ENCODE measurements at places on chromosomes 3 and 15.

- DNase-seq: no peak
Measured at GRCh38 chr3:128353991-128354687, 112.6 kb downstream of the DNAJB8 start.

GRCh38 chr3:195214381-195214780 lies 56.6 kb downstream of the XXYLT1 start:
- no peak for DNase-seq

DNA sequence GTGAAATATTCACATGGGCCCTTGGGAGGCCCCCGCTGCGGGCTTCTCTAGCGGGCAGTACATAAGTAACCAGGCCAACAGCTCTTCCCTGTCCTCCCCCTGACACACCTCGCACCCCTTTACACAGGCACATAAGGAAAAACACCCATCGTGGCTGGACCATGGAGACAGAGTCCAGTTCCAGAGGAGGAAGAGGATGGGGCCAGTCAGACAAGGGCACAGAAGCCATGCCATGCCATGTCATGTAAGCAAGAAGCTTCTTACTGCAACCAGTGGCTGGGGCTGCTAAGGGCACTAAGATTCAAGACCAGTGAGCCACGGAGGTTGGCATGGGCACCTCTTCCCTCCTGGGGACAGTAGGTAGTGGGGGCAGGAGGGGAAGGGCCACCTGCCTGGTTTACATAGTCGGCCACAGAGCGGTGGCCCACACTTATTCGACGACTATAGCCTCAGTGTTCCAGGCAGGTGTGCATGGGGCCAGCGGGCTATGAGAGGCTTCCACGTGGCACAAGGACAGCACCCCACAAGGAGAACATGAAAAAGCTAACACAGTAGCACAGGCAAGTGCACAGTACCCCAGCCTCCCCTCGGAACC lies 5.7 kb upstream of the CYP11A1 start:
- DNase-seq: no peak

GRCh38 chr3:90056281-90057032 lies 949.0 kb downstream of the EPHA3 start:
- DNase-seq: no peak

DNA sequence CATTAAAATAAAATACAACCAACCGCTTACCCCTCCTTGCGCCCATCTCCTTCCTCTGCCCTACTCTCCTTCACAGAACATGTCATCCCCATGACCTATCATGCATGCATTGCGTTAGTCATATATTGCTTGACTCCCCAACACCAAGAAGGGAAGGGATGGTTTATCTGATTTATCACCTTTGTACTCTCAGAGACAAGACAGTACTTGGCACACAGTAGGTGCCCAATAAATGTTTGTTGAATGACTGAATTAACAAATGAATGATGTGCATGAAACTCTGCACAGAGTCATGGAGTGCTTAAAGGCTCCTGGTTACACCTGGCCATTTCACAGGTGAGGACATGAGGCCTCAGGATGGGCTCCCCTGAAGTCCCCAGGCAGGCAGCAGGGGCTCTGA lies 59.7 kb downstream of the IQSEC1 start:
- DNase-seq: no peak

- DNase-seq: no peak
Measured at GRCh38 chr15:67134871-67135492, 69.6 kb downstream of the SMAD3 start.

GRCh38 chr15:95086531-95087252 lies 855.3 kb downstream of the MCTP2 start:
- DNase-seq: no peak

DNA sequence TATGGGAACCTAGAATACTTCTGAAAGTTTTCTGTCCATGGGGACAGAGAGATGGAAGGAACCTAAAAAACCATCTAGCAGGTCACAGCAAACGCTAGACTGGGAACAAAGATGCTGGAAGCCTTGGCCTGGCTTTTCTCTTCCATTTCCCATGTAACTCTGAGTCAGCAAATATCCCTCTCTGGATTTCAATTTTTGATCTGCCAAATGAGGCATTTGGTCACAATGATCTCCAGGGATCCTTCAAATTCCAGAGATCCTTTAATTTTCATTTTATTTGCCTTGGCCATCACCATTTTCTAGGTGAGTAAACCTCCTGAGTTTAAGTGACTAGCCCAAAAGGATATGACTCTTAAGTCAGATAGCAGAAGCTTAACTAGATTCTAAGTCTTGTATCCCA lies 39.7 kb downstream of the RTP1 start:
- no peak for DNase-seq

DNA sequence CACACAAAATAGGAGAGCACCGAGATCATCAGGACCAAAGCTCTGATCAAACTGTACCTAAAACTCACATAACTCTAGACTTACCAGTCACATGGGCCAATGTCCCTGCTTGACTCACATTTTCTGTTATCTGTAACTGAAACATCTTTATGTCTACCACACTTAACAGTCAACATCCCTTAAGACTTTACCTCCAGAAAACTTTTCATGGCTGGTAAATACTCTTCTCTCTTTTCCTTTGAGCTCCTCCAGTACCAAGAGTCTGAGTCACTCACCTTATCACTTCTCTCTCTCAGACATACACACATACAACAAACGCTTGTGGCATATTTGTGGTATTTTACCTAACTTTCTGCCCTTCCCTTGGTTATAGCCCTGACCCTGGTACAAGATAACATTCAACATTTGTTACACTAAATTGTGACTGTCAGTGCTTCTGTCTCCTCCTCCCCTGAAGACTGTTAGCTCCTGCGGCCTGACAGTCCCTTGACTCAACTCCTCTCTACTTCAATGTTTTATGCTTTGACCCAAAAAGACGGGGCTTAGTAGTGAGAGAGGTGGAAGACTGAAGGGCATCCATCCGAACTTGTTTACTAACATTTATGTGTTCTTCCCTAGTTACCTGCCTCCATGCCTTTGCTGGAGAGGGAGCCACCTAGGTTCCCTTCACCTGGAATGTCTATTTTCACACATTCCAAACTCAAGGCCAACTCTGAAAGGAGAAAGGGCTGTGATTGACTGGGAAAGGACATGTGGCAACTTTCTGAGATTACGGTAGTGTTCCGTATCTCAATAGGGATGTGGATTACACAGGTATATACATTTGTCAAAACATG lies 3.7 kb upstream of the EFHB start:
- no peak for DNase-seq

DNA sequence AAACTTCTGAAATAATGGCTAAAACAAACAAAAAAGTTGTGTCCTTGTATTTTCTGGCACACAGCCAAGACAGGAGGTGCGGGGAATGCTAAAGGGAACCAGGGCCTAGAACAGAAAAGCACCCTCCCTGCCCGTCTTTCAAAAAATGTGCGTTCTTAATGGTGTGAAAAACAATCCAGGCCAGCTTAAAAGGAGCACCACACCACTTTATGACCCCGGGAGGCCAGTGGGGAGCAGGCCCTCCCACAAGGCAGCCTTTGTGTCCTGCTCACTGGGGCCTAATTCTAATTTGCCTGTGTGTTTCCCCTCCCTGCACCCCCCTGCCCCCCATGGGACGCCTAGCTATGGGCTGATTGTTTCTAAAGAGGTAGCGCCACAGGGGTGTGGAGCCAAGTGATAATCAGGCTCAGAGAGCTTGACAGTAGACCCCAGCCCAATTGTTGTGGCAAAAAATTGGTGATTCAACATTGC lies 181.4 kb downstream of the GREM1 start:
- no peak for DNase-seq

- no peak for DNase-seq
Measured at GRCh38 chr15:41908736-41909461, 15.0 kb upstream of the SPTBN5 start.

- DNase-seq: no peak
Measured at GRCh38 chr3:3192286-3192675, 12.8 kb upstream of the CRBN start.

DNA sequence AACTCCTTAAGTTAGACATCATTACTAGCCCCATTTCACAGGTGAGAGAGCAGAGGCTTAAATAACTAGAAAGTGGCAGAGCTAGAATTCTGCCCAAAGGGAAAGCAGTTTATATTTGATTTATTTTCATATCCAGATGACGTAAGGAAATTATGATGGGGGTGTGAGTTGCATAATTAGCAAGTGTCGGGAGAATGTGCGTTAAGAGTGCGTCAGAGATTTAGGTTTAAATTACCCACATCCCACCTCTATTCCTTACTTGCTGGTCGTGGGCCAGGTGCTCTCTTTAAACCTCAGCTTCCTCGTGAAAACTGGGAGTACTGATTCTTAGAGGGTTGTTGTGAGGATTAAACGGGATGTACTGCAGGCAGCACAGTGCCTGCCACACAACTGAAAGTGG lies 32.3 kb downstream of the FSTL1 start:
- no peak for DNase-seq

GRCh38 chr3:183283886-183284285 lies 30.8 kb downstream of the B3GNT5 start:
- no peak for DNase-seq

DNA sequence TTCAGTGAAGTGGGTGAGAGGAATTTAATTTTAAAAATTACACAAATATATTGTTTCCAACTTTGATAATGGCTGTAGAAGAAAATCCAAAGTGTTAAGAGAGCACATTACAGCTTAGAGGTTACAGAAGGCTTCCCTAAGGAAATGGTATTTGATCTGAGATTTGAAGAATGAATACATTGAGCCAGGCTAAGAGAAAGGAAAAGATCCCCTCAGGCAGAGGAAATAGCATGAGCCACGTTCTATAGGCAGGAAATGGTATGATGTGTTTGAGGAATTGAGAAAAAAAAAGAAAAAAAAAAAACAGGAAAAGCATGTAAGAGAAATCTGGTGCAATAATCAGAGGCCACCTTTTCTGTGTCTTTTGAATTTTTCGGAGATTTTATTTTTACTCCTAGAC lies 48.6 kb downstream of the UNC13C start:
- no peak for DNase-seq

- no peak for DNase-seq
Measured at GRCh38 chr15:88448991-88449461, 18.2 kb downstream of the MRPL46 start.

DNA sequence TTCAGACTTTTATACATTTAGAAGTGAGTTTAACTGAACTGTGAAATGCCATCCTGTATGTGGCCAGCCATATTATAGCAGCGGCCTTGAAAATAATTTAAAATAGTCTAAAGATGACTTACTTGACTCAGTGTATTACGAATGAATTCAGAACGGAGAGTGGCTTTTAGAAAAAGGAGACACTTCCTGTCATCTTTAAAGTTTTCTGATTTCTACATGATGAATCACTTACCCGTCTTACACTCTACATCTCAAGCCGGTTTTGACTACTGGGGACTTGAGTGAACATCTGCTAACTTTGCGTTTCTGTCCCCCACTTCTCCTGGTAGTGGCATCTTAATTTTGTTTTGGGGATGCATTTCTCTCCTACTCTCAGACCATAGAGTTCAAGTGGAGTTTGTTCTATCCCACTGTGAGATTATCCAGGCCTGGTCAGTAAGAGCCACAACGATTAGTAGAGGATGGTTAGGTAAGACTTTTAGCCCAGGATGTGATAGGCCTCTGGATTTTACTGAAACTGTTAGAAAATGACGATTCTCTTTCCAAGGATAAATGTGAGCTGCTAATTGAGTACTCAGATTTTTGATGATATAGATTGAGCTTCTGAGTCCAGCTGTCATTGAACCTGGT lies 175.4 kb upstream of the CADPS start:
- no peak for DNase-seq

DNA sequence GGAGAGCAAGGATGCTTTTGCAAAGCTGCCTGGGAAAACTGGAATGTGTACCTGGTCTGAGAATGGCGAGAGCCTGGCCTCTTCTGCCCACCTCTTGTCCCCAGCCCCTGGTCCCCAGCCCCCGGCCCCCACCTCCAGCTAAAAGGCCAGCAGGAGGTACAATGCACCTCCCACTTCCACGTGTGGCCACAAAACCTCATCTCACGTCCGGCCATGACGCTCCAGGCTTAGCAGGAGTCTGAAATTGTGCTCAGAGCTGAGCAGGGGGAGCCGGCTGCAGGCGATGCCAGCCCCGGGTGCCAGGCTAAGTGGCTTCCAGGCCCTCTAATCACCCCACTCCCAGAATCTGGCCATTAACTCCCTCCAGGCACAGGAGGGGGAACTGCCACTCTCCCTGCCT lies 83.1 kb upstream of the PRR20G start:
- no peak for DNase-seq

DNA sequence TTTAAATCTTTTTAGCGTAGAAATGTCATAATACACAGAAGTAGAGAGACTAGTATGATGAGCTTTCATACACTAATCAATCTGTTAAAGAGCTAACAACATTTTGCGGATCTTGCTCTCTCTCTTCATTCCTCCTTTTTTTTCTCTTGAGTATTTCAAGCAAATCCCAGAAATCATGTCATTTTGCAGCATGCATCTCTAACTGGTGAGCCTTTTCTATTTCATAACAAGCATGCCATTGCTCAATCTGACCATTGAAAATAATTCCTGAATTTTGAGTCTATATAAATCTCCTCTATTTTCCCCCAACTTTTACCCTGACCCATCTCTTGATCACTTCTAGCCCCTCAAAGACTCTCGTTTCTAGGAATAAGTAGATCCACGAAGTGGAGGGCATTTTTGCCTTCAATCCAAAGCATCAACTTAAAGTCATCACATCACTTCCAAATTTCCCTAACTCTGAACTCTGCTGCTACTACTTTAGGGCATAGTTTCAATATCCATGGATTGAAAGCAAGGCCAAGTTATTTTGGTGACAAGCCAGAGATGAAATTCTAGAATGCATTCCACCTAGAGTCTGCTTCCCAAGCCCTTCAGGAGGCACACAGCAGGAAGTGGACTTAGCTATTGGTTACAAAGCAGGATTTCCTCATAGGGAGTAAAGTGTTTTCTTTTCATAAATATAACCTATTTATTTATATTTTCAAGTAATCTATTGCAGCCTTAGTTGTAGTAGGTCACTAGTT lies 253.5 kb upstream of the ZPLD1 start:
- DNase-seq: no peak

DNA sequence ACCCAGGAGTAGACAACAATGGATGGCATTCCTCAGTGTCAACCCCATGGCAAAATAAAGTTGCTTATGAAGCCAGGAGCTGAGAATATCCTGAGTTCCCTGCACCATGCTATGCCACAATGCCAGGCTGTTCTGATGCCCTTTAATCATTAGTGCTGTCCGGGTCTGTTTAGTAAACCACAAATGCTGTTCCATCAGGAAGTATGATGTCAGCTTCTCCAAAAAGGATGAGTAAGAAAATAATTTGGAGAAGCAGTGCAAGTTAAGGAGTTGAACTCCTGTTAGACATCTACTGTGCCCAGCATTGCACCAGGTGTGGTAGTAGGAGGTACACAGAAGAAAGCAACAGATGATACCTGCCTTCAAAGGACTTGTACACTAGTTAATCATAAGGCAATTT lies 67.9 kb upstream of the GUCA1C start:
- DNase-seq: no peak
